ENCODE measurements at places on chromosomes 2 and 18.

DNA sequence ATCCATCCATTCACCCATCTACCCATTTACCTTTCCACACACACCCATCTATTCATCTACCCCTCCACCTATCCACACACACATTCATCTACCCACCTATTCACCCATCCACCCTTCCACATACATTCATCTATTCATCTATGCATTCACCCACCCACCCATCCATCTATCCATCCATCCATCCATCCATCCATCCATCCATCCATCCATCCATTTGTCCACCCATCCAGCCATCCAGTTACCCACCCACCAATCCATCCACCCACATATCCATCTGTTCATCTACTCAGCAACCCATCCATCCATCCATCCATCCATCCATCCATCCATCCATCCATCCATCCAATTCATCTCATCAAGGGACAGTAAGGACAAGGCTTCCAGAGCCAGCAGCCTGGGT lies 74.0 kb downstream of the INHBB start:
- DNase-seq: no peak

GRCh38 chr2:27721335-27721734 lies 50.2 kb upstream of the MRPL33 start:
- no peak for DNase-seq

- no peak for DNase-seq
Measured at GRCh38 chr2:180652794-180653193, 327.6 kb upstream of the UBE2E3 start.

DNA sequence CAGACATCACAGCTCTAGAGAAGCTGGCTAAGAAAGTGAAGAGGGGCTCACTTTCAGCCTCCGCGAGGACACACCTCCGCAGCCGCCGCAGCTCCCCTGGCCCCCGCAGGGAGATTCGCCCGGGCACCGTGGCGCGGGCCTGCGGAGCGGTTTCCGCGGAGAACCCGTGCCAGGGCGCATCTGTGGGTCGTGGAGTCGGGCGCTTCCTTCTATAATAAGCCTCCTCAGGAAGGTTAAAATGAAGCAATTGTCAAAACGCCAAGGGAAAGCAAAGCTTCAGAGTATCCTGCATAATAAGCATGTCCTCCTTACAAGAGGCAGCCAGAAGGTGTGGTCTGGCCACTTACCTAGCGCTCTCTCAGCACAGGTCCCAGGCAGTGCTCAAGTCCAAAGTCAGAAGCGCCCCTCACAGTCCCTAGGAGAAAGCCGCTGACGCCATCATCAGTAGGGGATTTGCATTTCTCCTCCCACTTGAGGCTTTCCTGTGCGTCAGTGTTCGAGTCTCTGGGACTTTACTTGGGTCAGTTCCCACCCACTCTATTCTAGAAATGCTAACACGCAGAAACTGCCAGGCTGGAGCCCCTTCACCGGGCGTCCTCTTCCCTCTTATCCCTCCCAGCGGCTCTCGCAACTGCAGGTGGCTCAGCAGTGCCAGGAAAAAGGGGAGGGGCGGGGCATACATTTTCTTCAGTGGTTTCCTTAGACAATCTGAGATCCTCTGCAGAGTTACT lies at the start of gene STAT4:
Gene STAT4, minus strand, starts transcription at position 395 of the 731 bp plus-strand sequence. CDS start 2,791 bp downstream, outside the sequence.
- DNase-seq: no peak

DNA sequence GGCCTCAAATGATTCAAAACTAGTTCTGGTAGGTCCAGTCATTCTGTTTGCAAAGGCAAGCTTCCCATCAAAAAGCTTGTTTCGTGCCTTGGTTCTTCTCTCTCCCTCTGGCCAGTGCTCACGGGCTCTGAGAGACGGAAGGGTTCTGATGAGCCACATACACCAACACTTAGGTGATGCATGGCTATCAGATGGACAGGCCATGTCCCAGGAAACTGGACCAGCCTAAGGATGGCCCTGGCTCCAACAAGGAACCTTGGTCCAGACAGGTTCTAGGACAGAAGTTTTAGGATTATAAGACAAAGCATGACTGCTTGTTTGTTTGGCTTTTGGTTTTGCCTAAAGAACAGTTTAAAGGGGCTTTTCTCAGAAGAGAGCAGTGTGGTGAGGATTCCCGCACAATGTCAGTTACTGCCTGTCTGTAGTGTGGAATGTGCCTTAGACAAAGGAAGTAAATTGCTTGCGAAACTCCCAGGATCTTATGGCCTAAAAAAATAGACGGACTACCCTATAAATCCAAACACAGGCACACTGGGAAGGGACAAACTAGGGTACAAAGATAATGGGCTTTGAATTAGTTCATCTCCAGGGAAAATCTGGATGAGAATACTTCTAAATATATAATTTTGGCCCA lies 10.3 kb downstream of the CYP1B1 start:
- no peak for DNase-seq

DNA sequence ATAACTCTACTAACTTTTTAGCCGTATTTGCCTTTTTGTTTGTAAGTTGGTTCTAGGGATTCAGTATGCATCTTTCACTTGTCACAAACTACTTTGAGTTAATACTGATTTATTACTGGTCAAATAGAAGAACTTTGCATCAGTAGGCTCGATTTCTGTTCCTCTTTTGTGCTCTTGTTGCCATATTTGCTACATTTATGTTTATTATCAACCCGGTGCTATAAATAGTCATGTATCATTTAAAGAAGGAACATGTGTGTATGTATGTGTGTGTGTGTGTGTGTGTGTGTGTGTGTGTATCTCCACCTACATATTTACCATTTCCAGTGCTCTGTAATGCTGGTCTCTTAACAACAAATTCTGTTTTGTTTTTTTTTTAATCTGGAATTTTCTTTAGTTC lies 79.6 kb upstream of the B3GNT7 start:
- DNase-seq: no peak

GRCh38 chr18:31436825-31437224 lies 10.7 kb upstream of the DSG3 start:
- no peak for DNase-seq

DNA sequence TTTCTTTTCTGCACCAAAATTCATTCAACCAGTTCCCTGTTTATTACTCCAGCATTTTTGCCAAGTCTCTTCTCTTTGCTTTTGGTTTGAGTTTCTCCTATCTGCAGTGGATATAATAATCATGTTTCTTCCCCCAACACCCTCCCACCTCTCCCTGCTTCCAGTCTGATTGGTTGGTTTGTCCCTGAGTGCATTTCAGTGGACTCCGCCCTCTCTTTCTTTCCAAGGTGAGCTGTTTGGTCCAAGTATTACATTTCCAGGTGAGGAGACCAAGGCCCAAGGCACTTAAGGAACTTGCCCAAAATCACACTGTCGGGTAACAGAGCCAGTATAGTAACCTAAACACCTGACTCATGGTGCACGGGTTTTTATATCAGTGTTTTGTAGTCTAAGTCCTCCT lies 17.7 kb downstream of the MRO start:
- DNase-seq: no peak

GRCh38 chr18:9321017-9321452 lies 13.5 kb upstream of the TWSG1 start:
- DNase-seq: no peak

DNA sequence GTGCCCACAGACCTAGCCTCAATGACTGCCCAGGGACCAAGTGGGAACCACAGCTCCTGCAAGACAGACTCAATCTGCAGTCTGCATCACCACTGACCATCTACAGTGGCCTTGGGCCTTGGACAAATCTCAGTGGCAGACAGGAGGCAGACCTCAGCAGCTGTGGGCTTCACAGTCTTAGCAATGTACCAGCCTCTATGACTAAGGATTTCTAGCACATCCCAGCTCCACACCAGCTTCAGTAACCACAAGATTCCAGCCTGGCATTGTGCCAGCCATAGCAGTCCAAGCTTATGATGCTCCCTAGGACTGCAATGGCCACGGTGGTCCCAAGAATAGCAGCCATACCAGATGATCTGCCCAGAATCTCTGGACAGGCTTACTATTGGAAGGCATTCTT lies 19.6 kb upstream of the WDR75 start:
- DNase-seq: no peak

DNA sequence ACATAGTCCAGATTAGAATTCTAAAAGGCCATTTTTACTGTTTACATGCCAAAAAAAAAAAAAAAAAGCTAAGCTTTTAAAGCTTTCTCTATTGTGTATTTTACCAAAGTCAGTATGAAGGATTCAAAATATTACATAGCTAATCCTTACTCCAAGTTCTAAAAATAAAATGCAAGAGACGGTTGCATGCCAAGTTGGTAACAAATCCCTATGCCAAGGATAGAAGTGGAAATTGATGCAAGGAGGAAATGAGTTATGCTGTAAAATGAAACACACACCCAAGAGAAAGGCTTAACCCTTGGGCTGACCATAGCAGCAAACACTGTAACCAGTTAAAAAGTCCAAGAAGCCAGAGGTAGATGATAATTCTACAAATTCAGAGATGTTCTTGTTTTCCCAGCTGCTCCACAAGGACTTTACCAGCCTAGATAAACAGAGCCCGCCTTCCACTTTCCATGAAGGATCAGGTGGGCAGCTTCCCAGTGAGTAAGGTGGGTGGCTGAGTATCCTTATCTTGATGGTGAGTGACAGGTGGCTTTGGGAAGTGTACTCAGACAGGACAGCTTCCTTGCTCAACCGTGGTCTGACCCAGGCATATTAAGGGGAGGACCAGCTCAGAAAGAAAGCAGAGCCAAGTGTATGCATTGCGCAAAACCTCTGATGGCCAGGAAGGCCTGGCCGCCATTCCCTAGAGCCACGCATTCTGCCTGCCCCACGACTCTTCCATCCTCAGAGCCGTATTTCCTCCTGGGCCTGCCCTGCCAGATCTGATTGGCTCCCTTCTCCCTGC lies 34.4 kb downstream of the ATP8B1 start:
- no peak for DNase-seq

- DNase-seq: no peak
Measured at GRCh38 chr2:120029672-120030640, 17.1 kb downstream of the EPB41L5 start.

DNA sequence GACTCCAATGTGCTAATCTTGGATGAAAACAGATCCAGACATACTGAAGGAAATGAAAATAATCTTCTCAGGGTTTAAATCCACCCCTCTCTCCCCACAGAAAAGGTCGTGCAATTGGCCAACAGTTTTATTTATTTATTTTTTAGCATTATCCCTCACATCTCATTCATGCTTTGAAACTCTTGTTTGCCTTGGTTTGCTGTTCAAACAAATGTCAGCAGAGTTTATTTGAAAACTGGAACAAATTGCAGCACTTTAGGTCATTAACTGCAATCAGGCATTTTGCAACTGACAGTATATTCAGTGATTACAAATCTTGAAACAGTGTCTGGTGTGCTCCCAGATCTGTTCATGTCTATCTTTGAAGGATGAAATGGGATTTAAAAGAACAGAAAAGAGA lies 220.6 kb downstream of the SLC4A10 start:
- DNase-seq: no peak

DNA sequence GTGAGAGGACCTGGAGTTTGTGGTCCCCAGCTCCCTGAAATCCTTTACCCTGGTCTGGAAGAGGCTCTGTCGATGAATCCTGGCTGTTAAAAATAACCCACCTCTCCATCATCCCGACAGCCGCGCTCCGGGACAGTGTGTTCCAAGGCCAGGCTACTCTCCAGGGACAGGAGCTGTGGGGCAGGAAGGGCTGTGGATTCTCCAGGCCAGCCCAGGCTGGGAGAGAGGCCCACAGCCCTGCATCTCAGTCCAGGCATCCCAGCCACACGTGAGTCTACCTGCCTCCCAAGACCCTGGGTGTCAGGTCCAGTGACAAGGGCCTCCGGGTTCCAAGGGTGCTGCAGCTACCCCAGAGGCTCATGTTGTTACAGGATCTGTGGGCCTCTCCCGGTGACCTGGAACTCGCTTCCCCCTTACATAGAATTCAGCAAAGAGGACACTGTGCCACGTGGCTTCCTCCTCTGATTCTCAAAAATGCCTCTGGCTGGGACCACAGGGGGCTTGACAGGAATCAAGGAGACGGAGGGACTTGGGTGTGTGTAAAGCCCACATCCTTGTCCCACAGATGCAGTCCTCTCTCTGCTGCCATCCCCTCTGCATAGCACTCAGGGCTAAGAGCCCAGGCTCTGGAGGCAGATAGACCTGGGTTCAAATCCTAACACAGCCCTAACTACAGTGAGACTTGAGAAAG lies 17.3 kb downstream of the ADRA2B start:
- DNase-seq: no peak

DNA sequence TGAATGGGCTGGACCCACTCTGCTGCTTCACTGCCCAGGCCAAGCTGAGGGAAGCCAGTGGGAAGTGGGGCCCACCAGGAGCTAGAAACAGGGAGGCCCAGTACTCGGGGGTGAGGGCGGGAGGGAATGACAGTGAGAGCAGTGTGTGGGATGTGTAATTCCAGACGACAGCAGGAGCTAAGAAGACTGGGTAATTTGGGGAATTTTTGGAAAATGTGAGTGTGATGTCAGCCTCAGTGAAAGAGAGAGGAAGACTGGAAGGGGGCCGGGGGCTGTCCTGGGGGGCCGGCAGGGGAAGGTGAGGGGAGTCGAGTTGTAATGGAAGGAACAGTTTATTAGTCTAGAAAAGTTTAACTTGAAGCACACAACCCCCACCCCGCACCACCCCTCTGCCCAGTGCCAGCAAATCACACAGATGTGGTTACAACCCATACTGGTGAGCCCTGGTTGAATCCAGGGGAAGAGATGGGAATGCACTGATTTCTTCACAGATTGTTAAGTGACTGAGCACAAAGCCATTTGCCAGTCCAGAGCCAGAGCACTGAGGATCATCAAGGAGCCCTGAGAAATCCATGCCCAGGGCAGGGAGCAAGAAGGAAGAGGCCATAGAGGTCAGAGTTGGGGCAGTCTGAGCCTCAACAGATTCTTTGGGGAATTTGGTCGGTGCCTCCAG lies 76.7 kb upstream of the PKDCC start:
- no peak for DNase-seq

GRCh38 chr2:209592106-209592505 lies 168.3 kb downstream of the MAP2 start:
- DNase-seq: no peak

DNA sequence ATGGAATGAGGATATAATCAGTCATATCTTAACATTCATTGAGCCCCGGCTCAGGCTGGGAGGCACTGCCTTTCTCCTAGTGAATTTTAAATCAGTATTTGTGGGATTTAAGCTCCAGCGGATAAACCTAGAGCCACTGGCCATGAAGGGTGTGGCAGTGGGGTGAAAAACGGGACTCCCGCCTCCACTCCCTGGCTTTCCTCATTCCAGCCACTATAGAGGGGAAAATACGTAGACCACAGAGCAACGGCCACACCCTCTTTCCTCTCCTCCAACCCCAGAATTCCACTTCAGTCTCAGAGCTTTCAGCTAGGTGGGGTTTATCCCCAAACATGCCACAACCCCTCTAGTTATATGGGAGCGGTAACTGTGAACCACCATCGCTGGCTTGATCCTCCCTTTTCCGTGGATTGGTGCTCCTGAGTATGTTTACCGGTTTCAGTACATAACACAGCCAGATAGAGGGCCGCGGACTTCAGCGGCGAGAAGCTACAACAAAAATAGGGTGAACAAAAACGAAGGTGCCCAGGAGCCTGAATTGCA lies 70.6 kb upstream of the ITGB6 start:
- DNase-seq: no peak
